ENCODE measurements at places on chromosomes 16 and 17.

- no peak for DNase-seq
Measured at GRCh38 chr17:55720919-55721836, 1.5 kb downstream of the TMEM100 start.

- DNase-seq = no peak
Measured at GRCh38 chr17:49316889-49317675, 45.0 kb downstream of the ZNF652 start.

DNA sequence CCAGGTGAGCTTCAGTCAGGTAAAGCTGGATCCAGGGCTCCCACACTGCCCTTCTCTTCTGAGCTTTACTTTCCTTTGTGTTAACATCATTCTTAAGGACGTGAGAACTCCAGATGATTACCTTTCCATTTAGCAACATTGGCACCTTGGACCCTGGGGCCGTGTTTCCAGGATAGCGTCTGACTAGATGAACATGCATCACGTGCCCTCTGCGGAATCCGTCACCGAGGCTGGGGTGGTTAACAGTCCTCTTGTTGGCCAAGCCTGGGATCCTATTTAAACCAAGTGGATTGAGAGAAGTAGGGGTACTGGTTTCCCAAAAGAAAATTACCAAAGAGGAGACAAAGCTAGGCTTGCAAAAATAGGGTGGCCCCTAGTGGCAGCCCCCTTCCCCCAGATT, 3.9 kb upstream of the LAT start:
- no peak for DNase-seq

DNA sequence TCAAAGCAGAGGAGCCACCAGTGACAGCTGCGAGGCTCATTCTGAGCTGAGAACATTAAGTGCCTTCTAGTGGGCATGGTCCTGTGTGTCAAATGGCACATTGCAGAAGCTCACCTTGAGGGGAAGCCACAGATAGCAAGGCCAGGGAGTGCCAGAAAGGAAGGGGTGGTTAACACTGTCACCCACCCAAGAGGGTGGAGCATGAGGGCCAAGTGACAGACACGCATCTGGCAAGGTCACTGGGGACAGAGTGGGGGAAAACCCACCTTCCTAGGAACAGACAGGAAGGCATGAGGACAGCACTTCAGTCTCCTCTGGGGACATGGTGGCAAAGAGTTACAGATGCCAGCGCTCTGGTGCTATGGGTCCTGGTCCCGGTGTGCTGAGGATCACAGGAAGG, 22.1 kb downstream of the NUBP1 start:
- no peak for DNase-seq

- DNase-seq = no peak
Measured at GRCh38 chr17:30170415-30170987, 53.9 kb downstream of the NSRP1 start.

DNA sequence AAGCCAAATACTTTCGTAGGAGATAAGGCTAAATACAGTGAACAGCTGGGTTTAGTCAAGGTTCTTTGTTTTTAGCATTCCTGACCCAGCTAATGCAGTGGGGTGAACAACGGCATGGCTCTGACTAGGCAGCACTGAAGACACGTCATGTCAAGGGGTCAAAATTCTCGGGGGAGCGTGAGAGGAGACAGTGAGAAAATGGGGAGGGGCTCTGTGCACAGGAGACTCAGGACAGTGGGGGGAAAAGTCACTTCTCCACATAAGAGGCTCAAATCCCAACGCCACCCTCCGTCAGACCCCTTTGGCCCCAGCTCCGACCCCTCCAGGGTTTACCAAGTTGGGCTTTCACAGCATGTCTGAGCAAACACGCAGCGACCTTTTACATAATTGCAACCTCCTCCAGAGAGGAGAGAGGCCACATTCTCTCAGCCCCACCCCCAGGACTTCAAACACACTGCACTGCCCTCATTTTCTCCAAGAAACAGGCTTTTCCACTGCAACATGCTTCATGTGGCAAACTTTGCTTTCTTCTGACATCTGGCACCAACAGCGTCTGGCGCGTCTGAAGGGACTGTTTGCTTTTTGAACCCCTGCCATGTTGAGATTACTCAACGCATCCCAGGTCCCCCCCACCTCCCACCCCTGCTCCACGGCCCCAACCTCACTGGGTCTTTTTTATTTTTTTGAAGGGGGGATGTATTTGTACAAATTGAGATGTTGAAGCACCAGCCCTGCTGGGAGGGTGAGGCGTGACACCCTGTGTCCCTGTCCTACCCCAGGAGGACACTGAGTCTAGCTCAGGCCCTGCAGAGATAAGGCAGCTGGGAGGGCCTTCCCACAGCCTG, 30.0 kb downstream of the AXIN2 start:
- DNase-seq = no peak

DNA sequence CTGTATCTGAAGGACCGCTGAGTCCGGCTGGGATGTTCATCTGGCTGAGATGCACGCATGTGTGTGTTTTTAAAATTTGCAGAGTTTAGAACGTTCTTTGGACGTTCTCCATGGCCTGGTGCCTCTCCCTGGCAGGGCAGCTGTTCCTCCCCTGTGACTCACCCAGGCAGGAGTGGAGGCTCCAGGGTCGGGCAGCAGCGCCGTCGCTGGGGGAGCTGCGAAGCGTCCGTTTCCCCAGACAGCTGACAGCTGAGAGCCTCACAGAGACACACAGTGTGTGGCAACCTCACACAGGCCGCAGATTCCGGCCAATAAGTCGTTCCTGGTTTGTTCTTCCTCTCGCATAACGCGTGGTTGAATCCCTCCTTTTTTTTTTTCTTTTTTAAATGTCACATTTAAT, 80.6 kb downstream of the OR1D5 start:
- no peak for DNase-seq

DNA sequence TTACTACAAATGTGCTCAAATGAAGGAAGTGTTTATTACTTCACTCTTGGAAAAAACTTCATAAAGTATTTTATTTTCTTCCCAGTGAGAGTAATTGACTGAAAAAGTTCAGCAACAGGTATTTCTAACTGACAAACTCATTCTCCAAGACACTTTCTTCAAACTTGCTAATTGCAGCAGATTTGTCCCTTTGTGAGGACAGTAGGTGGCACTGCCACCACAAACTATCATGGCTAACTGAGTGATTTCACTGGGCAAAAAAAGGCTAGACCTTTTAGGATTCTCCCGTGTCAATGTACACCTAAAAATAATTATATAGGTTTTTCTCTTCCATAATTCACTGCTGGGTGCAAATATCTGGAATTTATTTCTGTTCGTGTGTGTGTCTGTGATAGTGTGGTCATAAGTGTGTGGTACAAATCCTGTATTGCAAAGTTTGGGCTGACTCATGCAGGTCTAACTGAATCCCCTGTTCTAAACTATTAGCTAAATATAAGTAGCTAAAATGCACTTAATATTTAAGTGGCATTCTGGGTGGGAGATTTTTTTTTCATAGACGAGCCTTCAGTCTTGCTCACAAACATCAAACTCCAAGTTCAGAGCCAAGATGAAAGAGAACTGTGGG, 3.9 kb downstream of the HS3ST3A1 start:
- no peak for DNase-seq

DNA sequence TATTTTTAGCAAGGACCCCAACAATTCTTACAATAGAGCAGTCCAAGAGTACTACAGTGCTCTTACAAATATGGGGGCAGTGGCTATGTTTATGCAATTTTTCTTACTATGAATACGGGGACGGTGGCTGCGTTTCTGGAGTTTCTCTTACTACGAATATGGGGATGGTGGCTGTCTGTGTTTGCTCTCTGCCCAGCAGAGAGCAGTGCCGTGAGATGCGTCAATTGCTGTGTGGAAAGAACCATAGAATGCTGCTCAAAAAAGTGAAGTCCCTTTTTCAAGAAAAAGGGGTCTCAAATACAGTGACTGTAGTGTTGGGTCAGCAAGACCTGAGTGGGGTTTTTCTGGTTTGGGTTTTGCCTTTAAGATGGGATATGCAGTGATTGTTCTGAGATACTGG, 53.9 kb downstream of the KNOP1 start:
- no peak for DNase-seq

DNA sequence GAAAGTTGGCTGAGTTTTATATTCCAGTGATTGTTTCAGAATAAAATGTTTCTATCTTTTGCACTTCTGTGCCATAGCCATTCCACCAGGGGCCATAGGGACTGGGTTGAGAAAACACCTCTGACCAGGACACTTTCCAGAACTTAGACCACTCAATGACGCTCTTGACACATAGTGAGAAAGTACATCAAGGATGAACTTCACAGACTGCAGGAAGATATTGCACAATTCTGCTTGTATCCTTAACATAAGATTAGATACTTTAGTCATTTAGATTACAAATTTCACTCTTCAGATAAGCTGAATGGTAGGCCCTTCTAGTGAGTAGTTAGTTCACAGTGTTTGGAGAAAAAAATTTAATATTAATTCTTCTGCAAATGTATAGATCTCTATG, 13.0 kb upstream of the MPHOSPH6 start:
- no peak for DNase-seq

DNA sequence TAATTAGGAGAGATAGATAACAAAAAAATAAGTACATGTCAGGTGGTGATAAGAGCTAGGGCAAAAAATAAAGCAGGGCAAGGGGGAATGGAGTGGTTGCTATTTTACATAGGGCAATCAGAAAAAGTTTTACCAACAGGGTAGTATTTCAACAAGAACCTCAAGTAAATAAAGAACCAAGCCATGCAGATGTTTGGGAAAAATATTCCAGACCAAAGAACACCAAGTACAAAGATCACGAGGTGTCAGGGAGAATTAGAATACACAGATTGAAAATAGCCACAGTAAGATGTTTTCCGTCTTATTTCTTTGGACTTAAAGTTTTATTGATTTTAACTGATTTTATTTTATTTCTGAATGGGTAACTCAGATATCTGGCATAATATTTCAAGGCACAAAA, 11.1 kb downstream of the SYNRG start:
- no peak for DNase-seq

DNA sequence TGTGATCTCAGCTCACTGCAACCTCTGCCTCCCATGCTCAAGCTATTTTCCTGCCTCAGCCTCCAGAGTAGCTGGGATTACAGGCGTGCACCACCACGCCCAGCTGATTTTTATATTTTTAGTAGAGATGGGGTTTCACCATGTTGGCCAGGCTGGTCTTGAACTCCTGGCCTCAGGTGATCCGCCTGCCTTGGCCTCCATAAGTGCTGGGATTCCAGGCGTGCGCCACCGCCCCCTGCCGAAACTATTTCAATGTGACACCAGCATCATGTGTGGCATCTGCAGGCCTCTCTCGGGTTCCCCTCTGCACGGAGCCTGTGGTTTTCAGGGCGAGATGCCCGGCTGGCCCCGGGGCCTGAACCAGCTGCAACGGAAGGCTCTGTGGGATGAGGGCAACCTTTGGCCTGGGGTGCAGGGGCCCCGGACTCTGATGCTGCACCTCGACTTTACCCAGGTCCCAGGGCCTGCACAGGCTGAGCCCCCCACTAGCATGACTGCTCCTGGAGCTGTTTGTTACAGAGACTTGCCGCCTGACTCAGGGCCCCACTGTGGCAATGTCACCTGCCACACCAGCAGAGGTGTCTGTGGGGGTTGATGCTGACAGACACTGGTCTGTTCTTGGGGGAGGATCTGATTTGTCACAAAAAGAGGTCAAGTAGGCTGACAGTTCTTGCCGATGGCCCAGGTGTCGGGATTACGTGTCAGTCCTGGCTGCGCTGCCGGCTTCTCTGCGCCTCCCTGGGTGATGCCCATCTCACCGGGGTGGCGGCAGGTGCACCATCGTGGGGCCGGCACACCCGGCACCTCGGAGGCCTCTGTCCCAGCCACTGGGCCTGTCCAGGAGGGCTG, 8.6 kb upstream of the TEX19 start:
- no peak for DNase-seq

Data from retinal pigment epithelial cell (primary cell).